ENCODE measurements at places on chromosomes 2 and 18.

- DNase-seq: no peak
These were observed 86.8 kb upstream of the HS6ST1 start for GRCh38 chr2:128405467-128405900.

GRCh38 chr2:156565066-156565710 is 129.0 kb downstream of the GPD2 start:
- DNase-seq: no peak

DNA sequence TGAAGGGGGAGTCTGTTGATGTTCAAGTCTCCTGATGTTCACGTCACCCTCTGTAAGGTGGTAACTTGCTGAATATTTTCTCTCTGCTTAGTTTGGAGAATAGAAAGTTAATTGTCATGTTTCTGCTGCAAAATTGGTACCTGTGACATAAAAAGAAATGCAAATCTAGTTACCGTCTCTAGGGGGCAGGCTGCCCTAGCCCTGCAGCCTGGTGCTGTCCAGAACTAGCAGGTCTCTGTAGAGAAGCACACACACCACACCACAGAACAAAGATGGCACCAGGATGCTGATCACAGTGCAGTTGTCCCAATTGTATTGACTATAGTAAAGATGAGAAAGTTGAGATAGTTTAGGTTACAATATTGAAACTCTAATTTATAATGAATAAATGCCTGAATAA is 47.0 kb downstream of the SLC9A4 start:
- DNase-seq: no peak

GRCh38 chr18:79917169-79917852 is 34.1 kb downstream of the SLC66A2 start:
- DNase-seq: no peak

DNA sequence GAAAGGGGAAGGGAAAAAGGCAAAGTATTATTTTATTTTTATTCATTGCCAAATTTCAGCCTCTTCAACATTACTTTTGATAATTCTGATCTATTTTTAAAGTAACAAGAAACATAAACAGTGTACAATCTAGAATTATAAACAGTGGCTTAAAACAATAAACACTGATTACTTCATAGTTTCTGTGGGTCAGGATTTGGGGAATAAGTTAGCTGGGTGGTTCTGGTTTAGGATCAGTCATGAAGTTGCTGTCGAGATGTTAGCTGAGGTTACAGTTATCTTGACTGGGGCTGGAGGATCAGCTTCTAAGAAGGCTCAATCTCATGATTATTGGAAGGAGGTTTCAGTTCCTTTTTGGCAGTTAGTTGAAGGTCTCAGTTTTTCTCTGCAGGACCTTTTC is 109.2 kb downstream of the SCN2A start:
- no peak for DNase-seq

DNA sequence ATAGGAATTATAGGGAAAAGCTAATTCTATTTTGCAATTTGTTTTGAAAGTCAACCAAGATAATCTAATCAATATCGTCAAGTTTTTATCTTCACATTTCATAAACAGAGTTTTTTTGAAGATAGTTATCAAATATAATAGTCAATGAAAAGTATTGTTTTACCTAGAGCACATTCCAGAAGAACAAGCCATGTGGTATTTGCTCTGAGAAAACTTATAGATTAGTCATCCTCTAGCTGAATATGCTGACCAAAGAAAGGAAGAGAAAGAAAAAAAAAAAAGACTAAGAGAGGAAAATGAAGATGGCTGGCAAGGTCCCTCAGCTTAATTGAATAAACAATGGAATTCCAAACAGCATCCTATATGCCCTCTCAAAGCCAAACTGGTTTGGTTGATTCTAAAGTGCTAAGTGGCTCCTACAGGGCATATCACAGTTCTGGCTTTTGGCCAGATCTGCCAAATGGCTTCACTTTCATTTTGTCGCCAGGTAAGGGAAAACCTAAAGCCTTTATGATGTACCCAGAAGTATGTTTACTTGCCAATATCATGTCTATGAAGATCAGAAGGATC is 132.6 kb downstream of the VWC2L start:
- DNase-seq: no peak

- DNase-seq: no peak
These were observed 148.8 kb downstream of the HDAC4 start for GRCh38 chr2:239251971-239252370.

GRCh38 chr2:207633686-207634085 is 8.5 kb upstream of the METTL21A start:
- DNase-seq: no peak

GRCh38 chr2:175169191-175169590 is 1.2 kb upstream of the ATF2 start:
- DNase-seq: no peak

DNA sequence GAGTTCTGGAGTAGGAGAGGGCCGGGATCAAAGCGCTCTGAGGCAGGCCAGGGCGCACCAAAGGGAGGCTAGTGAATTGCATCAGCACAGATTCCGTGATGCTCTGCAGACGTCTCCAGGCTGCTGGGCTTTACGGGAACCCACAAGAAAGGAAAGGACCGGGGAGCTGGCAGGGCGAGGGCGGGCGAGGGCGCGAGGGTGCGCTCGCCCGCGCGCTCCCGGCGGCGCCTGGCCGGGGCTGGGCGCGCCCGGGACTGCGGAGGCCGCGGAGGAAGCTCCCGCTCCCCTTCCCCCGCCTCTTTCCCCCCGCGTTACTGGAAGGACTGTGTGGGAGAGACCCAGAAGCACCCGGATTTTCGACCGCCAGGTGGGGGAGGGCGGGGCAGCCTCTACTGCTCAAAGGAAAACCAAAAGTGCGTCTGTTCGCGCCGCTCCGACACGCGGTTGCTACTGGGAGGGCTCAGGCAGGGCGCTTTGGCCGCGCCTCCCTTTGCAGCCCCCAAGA is 2.4 kb upstream of the FOSL2 start:
- peak; percentile 92 for DNase-seq

GRCh38 chr2:66957677-66958076 is 439.5 kb upstream of the ETAA1 start:
- no peak for DNase-seq

DNA sequence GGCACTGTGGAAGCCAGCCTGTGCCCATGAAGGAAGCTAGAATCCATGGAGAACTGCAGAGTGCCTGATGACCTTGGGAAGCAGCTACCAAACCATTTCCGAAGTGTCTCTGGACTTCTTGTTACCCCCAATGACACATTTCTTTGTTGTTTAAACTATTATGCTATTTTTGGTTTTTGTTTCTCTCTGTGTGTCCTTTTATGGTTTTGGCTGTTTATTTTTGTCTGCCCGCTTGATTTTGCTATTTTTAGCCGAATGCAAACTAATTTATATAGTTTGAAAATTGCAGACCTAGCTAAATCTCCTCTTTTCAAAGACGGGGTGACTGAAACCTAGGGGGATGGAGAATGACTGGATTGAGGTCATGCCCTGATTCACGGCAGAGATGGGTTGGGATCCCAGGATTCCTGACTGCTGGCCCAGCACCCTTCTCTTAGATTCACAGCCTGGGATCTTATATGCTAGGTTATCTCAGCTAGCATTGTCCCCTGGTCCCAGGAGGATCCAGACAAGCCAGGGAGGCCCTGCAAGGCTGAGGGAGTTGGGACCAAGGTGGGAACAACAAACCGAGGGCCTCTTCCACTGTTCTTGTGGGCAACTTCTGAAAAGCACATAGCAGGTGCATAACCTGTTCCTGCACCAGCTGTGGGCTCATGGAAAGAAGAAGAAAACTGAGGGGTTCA is 116.3 kb upstream of the HAAO start:
- DNase-seq: no peak

GRCh38 chr2:127665267-127665893 is 9.9 kb downstream of the LIMS2 start:
- no peak for DNase-seq

- DNase-seq: no peak
These were observed 88.9 kb downstream of the MYL12B start for GRCh38 chr18:3350566-3351527.

- no peak for DNase-seq
These were observed 48.9 kb downstream of the MEP1B start for GRCh38 chr18:32238635-32239268.

DNA sequence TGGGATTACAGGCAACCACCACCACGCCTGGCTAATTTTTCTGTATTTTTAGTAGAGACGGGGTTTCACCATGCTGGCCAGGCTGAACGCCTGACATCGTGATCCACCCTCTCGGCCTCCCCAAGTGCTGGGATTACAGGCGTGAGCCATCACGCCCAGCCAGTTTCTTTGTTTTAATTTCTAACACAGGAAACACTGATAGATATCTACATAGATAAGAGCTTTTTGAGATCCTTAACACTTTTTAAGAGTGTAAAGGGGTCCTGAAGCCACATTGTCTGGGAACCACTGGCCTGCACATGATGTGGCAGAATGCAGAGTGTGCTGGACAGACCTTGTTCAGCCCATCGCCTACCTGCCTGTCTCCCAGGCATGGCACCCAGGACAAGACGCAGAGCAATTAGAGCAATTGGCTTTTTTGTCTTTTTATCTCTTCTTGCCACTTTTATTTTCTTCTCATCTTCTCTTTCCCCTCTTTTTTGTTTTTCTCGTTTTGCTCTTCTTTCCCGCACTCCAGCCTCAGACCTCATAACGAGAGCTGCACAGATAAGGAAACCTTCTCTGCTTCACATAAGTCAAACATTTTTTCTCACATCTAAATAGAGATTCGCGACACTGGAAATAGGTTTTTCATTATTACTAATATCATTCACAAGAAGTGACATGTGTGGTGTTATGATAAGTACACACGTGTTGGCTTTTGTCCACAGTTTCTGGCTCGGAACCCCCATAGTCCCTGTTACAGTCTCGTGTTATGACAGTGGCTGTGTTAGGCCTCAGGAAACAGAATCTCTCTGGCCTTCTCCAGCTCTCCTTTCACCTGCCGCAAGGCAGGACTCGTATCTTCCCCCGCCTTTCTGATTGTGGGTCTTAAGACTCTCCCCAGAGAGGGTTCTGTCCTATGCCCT is 25.2 kb upstream of the GPR55 start:
- no peak for DNase-seq

DNA sequence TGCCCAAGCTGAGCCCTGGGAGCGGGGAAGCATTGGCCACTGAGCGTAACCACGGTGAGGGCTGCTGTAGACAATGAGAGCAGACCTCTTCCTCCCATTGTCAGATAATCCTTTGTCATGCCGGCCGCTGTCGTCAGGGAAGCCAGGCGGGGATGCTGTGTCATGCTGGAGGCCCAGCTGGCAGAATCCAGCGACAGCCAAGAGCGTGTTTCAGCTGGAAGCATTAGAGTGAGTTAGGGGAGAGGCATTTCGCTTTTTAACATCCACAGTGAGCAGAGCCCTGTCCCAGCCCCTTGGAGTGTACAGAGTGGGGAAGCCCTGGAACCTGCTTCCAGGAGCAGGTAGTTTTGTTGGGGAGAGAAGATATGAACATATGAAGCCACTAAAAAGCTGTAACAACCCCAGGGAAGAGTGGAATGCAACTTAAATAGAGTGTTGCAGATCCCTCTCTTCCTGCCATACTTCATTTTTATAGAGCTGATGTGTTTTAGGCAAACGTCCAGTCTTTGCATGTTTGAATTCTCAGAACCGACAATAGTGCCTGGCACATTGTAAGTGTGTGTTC is 7.0 kb downstream of the CTIF start:
- no peak for DNase-seq

GRCh38 chr18:22233266-22233665 is 63.9 kb downstream of the GATA6 start:
- no peak for DNase-seq

DNA sequence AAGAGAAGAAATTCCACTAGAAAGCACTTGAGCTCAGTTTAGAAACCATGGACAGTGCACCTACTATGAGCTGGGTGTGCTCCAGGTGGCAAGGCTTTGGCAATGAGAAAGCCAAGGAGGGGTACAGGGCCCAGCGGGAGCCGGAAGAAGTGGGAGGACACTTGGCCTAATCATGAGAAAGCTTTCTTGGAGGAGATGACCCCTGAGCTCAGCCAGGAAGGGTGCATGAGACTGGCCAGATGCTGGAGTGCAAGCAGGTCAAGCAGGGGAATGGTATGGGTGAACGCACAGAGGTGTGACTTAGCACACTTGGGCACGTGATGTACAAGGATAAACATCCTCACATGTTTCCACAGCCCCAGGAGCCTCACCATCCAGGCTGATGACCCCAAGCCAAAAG is 97.2 kb upstream of the GLI2 start:
- DNase-seq: no peak

- DNase-seq: no peak
These were observed 89.7 kb downstream of the POLE4 start for GRCh38 chr2:75047992-75048625.

DNA sequence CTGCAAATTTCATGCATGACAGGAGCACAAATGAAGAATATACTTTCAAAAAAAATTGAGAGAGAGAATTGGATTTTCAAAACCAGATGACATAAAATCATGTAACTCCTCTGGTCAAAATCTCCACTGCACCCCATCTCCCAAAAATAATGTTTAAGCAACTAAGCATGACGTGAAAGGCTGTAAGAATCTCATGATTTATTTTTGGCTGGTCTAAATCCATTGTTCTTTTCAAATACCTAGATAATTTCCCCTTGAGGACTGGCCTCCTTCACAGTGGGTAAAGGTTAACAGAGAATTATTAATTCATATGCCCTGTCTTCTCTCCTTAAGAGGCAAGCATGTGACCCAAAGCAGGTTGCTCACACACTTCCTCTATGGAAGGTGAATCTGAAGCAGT is 101.5 kb upstream of the CCDC195 start:
- no peak for DNase-seq

DNA sequence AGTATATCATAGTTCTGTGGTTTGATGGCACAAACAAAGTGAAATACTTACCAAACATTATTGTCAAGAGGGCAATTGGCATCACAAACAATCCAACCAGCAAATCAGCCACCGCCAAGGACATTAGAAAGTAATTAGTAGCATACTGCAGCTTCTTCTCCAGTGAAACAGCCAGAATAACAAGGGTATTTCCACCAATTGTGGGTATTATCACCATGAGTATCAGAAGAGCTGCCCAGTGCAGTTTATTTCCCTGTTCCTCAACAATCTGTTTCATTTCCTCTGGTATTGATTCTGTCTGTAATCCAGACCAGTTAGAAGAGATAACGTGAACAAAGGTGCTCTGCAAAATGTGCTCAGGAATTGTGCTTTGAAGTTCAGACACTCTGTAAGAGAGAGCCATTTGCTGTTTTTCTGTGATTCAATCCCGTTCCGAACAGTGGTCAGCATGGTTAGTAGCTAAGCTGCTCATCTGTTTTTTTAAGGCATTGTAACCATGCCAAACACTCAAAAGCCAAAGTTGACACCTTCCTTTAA is 1.4 kb downstream of the HTR2B start:
- DNase-seq: no peak

- DNase-seq: no peak
These were observed 244.1 kb downstream of the LOXHD1 start for GRCh38 chr18:46412916-46413315.

GRCh38 chr18:54872681-54873080 is 44.4 kb downstream of the RAB27B start:
- no peak for DNase-seq

Data from stimulated activated CD4-positive, alpha-beta T cell treated with anti-CD3 and anti-CD28 coated beads, Interleukin-2, amount 100 ng/mL, for 48 hours (primary cell).